ENCODE measurements at places on chromosomes 1 and 21. TPM values are rescaled to one million over a fixed set of nuclear protein-coding genes. Genes with fewer than 3 reads are reported as not detected.

MRPL20 gene
- 132 TPM for total RNA-seq

FCN3 gene
- total RNA-seq, result not detected

TAF5L gene
- total RNA-seq, result 23.3 TPM

KCNQ4 gene
- total RNA-seq, result 0.27 TPM

NKAIN1 gene
- total RNA-seq, result 1.1 TPM

MPL gene
- 0.22 TPM for total RNA-seq
